NCI-H1417 treated with DMSO at 0.1 percent for 48 hours (cell line): ENCODE measurements at places on chromosomes 1 and 21.

GRCh38 chr21:34707876-34708325 is 39.1 kb downstream of the CLIC6 start:
- no peak for DNase-seq

DNA sequence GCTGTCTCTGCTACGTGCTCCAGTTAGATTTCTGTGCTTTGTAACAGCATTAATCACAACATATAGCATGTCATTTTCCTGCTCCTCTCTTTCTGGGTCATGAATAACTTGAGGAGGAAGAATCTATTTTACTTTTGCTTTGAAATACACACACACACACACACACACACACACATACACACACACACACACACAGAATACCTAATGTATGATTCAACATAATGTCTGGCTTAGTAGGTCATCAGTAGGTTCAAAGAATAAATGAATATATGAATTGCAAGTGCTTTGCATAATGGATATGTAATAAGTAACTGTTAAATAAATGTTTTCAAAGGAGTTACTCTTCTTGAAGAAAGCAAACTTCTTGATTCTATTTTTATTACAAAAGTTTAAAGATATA is 249.0 kb downstream of the PDE4B start:
- no peak for DNase-seq

DNA sequence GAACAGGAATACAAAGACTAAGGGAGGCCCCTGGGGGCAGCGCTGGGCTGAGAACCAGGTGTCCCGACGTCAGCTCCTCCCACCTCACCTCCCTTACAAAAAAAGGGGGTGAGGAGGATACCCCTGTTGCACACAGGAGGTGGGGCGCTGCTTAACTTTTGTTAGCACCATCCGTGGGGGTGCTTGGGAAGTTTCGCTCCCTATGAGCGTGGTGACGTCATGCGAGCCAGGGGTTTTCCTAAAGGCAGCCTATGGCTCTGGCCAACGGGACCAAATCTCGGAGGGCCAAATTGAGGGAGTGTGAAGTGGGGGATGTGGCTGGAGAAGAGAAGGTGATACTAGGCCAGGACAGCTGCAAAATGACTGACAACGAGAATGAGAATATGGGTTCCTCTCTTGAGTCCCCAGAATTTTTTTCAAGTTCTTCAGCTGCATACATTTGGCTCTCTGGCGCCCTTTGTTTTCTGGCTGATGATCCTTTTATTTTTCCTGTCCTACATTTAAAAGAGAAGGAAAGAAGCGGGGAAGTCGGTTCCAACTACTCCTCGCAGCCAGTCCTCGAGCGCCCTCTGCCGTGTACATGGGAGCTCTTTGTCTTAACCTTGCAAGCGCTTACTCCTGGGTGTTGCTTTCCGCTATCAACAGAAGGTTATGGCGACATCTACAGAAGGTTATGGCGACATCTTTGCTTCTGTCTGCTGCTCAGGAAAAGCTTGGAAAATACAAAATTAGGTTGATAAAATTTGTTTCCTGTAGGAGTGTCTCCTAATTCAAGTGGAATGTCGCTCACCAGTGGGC is 48.0 kb upstream of the ZC3H11B start:
- DNase-seq = no peak

- no peak for DNase-seq
Observed at GRCh38 chr1:74356493-74356892, 121.3 kb downstream of the TNNI3K start.

- no peak for DNase-seq
Observed at GRCh38 chr1:204032642-204033235, 40.2 kb upstream of the SOX13 start.

- DNase-seq = no peak
Observed at GRCh38 chr1:30780409-30780808, 22.8 kb upstream of the LAPTM5 start.

DNA sequence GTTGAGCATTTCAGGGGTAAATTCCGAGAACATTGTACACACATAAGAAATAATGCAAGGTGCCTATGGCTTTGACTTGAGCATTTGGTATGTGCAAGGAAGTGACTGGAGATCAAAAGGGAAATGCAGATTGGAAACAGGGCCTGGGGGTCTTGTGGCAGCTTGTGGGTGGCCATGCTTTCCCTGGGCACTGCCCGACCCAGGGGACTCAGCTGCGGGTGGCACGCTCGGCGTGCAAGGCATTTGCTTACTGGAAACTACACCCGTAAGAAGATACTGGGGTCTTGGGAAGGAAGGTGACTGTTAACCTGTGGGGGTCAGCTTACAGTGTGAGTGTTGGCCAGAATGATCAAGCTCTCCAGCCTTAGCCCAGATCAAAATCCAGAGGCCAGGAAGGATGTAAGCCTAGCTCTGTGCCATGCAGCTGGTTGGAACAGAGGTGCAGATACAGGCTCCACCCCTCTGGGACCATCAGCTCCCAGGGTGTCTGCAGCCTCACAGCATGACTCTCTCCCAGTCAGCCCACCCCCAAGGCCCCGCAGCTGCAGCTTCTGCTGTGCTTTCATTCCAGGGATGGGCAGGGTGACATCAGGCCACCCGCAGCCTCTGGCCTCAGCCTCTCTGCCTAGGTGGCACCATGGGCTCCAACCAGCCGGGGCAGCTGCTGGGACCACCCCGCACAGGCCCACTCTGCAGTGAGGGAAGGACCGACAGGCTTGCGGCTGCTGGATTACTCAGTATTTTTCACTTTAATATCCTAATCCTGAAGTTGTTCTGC is 55.1 kb downstream of the KIF26B start:
- no peak for DNase-seq

- DNase-seq = no peak
Observed at GRCh38 chr1:1760715-1761114, 17.6 kb downstream of the NADK start.

- DNase-seq = no peak
Observed at GRCh38 chr21:24436236-24436635, 1171.0 kb downstream of the MRPL39 start.

- no peak for DNase-seq
Observed at GRCh38 chr1:234582681-234583301, 27.2 kb downstream of the IRF2BP2 start.

DNA sequence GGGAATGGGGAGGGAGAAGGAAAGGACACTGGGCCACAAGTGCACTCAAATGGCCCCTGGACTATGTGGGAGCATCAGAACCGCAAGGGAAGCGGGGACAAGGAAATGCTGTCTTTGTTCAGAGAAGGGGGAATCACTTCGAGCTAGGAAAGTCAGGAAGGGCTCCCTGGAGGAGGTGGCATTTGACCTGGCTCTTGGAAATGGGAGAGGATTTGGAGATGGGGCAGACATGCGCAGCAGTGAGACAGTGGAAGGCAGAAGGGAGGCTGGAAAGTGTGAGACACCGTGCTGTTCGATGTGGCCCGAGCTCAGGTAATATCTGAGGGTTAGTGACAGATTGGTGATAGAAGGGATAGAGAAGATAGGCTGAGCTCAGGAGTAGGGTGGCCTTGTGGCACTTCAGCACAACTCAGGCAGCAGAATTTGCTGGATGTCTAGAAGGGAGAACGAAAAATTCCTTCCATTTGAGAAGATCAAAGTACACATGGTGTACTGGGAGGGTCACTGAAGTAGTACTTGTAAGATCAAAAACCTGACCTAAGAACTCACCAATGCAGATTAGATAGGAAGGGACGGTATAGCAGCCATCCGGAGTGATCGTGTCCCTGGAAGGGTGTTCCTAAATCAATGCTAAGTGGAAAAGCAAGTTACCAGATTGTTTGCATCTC is 25.4 kb downstream of the SLC1A7 start:
- DNase-seq = no peak

GRCh38 chr1:206962272-206962671 is 8.0 kb downstream of the FCAMR start:
- no peak for DNase-seq

- no peak for DNase-seq
Observed at GRCh38 chr1:19010995-19011844, 54.7 kb upstream of the IFFO2 start.
